Neural progenitor cell (in vitro differentiated cells): ENCODE measurements at places on chromosomes 4 and X.

- DNase-seq = no peak
- H3K36me3 ChIP-seq = no peaks in the 10 kb centered on the region
- H3K27ac ChIP-seq = no peak overlapping the region
- H3K27me3 ChIP-seq = no peaks in the 10 kb centered on the region
Observed at GRCh38 chr4:98540803-98541202, 117.6 kb downstream of the TSPAN5 start.

DNA sequence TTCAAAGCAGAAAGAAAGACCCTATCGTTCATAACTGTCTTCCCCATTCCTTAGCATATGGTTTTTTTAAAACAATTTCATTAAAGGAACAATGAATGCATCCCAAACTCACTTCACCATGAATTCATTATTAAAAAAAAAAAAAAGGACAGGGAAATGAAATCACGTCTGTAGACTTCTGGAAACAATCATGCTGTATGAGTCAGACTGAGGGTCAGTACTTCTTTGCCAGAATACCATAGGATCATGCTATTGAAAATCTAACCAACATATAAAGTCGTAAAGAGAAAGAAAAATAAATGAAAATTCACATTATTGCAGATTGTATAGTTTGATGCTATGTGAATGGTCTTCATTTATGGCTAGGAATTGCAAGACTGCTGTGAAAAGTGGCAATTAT, 144.4 kb downstream of the PCDH18 start:
- DNase-seq = no peak
- no peak overlapping the region for H3K27ac ChIP-seq
- H3K4me3 ChIP-seq = no peak overlapping the region
- no peaks in the 10 kb centered on the region for H3K27me3 ChIP-seq
- H3K36me3 ChIP-seq = no peaks in the 10 kb centered on the region

DNA sequence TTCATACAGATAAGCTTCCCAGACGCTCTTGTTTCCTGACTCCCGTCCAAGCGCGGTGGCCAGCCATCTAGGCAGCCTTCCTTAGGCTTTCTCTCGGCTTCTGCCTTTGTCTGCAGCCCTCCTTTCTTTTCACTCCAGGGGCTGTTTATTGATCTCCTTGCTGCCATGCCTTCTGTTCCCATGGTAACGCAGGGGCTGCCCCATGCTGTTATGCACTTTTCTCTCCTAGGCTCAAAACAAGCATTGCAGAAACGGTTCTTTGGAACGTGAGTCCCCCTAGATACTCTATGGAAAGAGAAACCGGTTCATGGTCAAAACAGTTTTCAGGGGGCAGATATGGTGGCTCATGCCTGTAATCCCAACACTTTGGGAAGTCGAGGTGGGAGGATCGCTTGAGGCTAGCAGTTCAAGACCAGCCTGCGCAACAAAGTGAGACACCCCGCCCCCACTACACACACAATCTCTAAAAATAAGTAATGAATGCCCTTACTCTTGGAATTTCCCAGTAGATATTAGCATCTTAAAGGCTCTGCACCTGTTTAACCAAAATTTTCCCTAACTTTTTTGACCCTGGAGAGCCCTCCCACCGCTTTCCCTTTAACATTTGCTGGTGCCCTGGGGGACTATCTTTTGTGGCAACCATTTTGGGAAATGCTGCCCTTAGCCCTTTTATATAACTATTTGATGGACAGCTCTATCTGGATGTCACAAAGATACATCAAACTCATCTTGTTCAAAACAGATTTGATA, 53.9 kb upstream of the ZNF157 start:
- peak overlapping the region; percentile 12 for H3K4me3 ChIP-seq
- H3K4me1 ChIP-seq = peaks cover 17% of the 10 kb centered on the region
- peak overlapping the region; percentile 87 for H3K27ac ChIP-seq
- H3K27me3 ChIP-seq = no peaks in the 10 kb centered on the region

DNA sequence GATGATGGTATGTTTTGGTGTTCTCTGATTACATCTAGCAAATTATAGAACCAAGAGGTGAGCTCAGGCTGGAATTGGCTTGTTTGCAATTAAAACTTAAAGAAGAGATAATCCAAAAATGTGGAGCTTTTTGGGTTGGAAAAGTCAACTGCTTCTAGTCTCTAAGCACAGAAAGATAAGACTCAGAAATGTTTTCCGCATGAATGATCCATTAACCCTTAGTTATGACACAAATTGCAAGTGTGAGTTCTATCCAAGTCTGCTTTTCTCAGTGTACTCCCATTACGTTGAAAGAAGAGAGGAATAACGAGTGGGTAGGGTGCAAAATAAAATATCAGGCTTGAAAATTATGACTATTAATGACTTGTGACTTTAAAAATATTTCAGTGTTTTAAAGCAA, 38.5 kb downstream of the HPGD start:
- H3K4me3 ChIP-seq = no peak overlapping the region
- H3K36me3 ChIP-seq = no peaks in the 10 kb centered on the region
- no peaks in the 10 kb centered on the region for H3K4me1 ChIP-seq
- DNase-seq = peak; percentile 20
- H3K27ac ChIP-seq = no peak overlapping the region

DNA sequence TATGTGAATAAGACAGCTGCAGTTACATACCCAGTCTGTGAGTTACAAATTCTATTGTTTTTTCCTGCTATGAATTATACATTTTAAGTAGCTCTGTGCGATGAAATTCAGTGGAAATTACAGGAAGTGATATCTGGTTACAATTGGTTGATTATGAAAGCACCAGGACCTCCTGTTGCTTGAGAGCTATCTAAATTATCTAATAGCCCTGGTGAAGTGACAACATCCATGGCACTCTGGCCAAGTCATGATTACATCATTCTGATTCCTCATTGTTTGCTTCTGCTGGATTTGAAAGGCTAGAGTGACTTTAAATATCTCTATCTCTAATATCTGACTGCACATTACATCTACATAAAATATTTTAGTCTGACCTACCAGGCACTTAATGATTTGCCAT, 515.0 kb downstream of the CFAP47 start:
- no peaks in the 10 kb centered on the region for H3K36me3 ChIP-seq
- DNase-seq = no peak
- no peak overlapping the region for H3K4me3 ChIP-seq
- no peaks in the 10 kb centered on the region for H3K27me3 ChIP-seq
- no peaks in the 10 kb centered on the region for H3K4me1 ChIP-seq

DNA sequence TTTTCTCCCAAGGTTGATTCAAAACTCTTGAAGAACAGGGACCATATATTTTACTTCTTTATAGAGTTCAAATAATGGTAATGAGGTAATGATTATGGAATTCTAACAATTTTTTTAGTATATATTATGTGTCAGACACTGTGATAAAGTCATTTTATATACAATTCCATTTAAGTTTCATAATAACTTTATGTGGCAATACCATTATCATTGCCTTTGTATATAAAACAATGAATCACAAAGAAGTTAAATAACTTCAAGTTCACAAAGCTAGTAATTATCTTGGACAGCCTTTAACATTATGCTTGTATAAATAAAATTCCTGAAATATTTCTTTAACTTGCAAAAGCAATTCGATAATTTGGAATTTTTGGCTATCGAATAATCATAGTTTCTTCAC, 20.6 kb downstream of the MAGEC1 start:
- H3K4me3 ChIP-seq = no peak overlapping the region
- no peaks in the 10 kb centered on the region for H3K36me3 ChIP-seq
- no peak overlapping the region for H3K27ac ChIP-seq
- H3K4me1 ChIP-seq = no peaks in the 10 kb centered on the region
- H3K27me3 ChIP-seq = no peaks in the 10 kb centered on the region

DNA sequence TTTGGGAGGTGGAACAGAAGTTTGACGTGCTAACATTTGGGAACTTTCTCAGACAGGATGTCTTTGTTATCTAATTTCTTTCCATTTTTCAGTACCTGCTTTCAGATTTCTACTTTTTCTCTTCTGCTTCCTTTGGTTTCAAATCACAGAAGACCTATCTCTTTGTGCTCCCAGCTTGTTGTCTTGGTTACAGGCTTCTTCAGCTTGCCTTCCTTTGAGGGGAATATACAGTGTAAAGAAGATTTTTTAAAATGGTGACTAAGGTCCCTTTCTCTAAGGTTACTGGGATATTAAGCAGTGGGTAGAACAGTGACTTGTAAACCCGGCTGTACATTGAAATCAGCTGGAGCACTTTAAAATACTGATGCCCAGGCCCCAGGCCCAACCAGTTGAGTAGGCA, 48.0 kb downstream of the TMEM164 start:
- DNase-seq = no peak
- no peaks in the 10 kb centered on the region for H3K36me3 ChIP-seq
- H3K4me3 ChIP-seq = no peak overlapping the region
- peak overlapping the region; percentile 35 for H3K27ac ChIP-seq

- no peak overlapping the region for H3K27ac ChIP-seq
- no peaks in the 10 kb centered on the region for H3K4me1 ChIP-seq
- H3K27me3 ChIP-seq = no peaks in the 10 kb centered on the region
- DNase-seq = no peak
Observed at GRCh38 chr4:133929531-133930239, 271.9 kb downstream of the PABPC4L start.
